SK-N-MC (cell line): ENCODE measurements at places on chromosomes 2 and 18.

GRCh38 chr18:43539862-43540261 lies 262.6 kb upstream of the SYT4 start:
- no peak for DNase-seq

- no peak for DNase-seq
Observed at GRCh38 chr2:12027136-12027535, 280.7 kb downstream of the LPIN1 start.

DNA sequence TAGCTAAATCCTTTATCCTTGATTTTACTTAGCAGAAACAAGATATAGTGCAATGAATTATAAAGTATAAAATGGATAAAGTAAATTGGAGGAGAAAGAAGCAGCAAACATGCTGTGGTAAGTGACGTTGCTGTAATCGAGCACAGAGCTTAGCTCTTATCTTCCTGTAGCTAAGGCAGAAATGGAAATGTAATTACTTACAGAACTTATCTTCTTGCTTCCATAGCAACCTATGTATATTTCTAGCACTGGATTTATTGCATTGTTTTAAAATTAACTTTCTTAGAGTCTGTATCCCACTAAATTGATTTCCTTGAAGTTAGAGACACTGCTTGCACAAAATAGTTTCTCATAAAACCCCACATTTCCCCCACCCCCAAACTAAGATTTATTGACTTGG lies 130.6 kb upstream of the MC4R start:
- DNase-seq: no peak

DNA sequence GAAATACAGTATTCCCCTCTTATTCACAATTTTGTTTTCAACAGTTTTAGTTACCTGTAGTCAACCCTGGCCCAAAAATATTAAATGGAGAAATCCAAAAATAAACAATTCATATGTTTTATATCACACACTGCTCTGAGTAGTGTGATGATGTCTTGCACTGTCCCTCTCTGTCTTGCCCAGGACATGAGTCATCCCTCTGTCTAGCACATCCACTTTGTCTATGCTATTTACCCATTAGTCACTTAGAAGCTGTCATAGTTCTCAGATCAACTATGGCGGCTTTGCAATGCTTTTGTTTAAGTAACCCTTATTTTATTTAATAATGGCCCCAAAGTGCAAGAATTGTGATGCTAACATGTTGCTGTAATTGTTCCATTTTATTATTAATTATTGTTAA lies 380.6 kb upstream of the REG3G start:
- DNase-seq: no peak

GRCh38 chr2:174815526-174815925 lies 51.3 kb upstream of the CHRNA1 start:
- no peak for DNase-seq

- DNase-seq: no peak
Observed at GRCh38 chr2:200177971-200178911, 128.3 kb upstream of the SPATS2L start.
